ENCODE measurements at places on chromosomes 2 and 18.

- H3K4me1 ChIP-seq = no peaks in the 10 kb centered on the region
- H3K27ac ChIP-seq = no peak overlapping the region
- no peak for DNase-seq
- no peak overlapping the region for H3K4me3 ChIP-seq
These were observed 63.5 kb upstream of the NFE2L2 start for GRCh38 chr2:177328056-177328455.

GRCh38 chr2:234355021-234355720 is 141.7 kb downstream of the ARL4C start:
- no peaks in the 10 kb centered on the region for H3K27me3 ChIP-seq
- no peaks in the 10 kb centered on the region for H3K36me3 ChIP-seq

DNA sequence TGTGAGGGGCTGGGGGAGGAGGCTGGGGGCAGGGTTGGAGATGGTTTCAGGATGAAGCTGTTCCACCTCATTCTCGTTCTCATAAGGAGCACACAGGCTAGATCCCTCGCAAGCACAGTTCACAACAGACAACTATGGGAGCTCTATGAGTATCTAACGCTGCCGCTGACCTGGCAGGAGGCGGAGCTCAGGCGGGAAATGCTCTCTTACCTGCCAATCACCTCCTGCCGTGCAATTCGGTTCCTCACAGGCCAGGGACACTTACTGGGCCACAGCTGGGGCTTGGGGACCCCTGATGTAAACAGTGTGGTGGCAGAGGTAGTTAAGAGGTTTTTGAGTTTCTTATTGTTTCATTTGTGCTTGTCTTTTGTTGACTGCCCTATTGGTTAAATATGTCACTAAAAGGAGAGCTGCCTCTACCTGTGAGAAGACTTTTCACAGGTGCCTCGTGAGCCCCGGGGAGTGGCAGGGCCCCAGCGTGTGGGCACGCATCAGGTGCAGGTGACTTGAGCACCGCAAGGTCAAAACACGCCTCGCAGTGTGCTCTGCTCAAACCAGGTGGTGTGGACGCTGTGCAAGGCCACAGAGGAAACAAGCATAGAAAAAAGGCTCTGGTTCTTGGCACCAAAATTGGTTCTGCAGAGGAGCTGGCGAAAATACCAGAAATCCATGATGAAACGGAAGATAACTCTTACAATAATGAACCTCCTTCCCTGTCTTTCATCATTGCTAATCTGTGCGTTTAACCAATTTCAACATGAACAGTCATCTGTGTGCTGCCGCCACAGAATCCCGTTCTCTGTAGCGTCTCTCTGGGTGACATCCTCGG is 10.2 kb downstream of the MLPH start:
- H3K27ac ChIP-seq = no peak overlapping the region
- H3K27me3 ChIP-seq = no peaks in the 10 kb centered on the region
- no peaks in the 10 kb centered on the region for H3K36me3 ChIP-seq
- no peaks in the 10 kb centered on the region for H3K4me1 ChIP-seq
- H3K4me3 ChIP-seq = no peak overlapping the region

DNA sequence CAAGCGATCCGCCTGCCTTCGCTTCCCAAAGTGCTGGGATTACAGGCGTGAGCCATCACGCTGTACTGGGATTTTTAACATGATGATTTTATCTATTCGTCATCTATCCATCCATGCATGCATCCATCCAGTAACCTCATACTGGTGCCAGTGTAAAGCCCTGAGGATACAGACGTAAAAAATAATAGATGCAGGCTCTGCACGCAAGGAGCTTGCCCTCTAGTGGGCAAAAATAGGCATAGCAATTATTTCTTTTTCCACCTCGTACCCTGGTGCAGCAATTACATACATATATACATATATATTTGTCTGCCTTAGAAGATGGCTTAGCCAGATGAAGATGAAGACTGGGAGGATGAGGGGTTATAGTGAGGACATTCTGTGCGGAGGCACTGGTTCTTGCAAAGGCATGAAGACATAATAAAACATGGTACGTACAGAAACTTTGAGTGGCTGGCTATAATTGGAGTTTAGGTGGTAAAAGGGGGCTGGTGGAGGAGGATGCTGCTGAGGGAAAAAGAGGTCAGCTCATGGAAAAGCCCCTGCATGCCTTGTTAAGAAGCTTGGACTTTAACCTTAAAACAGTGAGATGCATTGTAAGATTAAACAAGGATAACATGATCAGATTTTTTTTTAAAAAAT is 19.6 kb upstream of the RPIA start:
- no peak overlapping the region for H3K27ac ChIP-seq
- no peaks in the 10 kb centered on the region for H3K27me3 ChIP-seq
- H3K4me3 ChIP-seq = no peak overlapping the region
- H3K36me3 ChIP-seq = no peaks in the 10 kb centered on the region
- no peaks in the 10 kb centered on the region for H3K4me1 ChIP-seq

- no peaks in the 10 kb centered on the region for H3K27me3 ChIP-seq
- H3K4me3 ChIP-seq = no peak overlapping the region
- H3K4me1 ChIP-seq = no peaks in the 10 kb centered on the region
- no peaks in the 10 kb centered on the region for H3K36me3 ChIP-seq
- no peak for DNase-seq
These were observed 73.2 kb downstream of the ASB1 start for GRCh38 chr2:238499731-238500580.

DNA sequence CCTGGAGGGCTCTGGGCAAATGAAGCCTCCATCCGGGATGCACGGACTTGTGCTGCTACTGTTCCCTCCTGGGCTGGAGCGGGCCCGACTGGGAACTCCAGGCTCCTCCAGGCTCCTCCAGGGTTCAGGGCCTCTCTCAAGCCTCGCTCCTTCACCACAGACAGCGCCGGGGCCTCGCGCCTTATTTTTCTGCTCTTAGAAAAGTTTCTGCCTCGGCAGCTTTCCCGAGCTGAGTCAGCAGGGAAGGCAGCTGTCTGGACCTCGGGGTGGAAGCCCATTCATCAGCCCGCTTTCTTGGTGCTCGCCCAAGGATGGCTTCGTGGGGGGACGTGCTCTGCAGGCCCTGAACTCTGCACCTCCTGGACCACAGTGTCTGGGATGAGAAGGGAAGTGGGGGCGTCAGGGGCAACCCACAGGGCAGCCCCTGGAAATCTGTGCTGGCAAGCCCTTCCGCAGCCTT is 12.9 kb upstream of the TEX51 start:
- no peaks in the 10 kb centered on the region for H3K36me3 ChIP-seq
- peaks cover 4% of the 10 kb centered on the region for H3K4me1 ChIP-seq
- H3K4me3 ChIP-seq = peak overlapping the region; percentile 37

GRCh38 chr18:8989017-8989416 is 113.5 kb upstream of the NDUFV2 start:
- no peak overlapping the region for H3K27ac ChIP-seq
- no peaks in the 10 kb centered on the region for H3K36me3 ChIP-seq
- H3K4me1 ChIP-seq = no peaks in the 10 kb centered on the region
- H3K4me3 ChIP-seq = no peak overlapping the region
- no peak for DNase-seq

DNA sequence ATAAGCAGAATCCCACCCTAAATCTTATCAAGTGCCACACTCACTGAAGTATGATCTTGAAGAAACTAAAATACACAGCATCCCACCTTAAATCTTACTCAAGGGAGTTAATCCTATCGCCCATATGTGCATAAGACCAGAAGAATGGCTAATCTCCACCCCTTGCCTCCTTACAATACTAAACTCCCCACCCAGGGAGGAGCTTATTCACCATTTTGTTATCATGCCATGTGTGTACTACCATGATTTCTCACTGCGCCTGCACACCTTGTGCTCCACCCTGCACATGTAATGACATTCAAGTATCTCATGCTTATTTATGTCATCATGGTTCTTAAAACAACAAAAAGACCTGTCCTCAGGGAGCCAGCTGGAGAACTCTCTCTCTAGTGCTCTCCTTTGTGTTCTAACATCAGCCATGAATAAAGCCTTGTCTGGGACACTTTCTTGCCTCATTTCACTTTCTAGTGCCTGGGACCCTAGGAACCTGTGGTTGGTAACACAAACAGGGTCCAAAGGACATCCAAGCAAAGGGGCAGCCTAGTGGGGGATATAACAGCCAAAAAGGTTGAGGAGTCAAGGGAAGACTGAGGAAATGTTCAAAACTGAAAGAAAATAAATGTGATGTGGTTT is 87.4 kb downstream of the SLC66A3 start:
- no peaks in the 10 kb centered on the region for H3K36me3 ChIP-seq
- no peaks in the 10 kb centered on the region for H3K27me3 ChIP-seq
- no peak overlapping the region for H3K4me3 ChIP-seq
- no peaks in the 10 kb centered on the region for H3K4me1 ChIP-seq
- H3K27ac ChIP-seq = no peak overlapping the region

- no peak overlapping the region for H3K4me3 ChIP-seq
- peak overlapping the region; percentile 18 for H3K27ac ChIP-seq
- no peaks in the 10 kb centered on the region for H3K4me1 ChIP-seq
- H3K27me3 ChIP-seq = no peaks in the 10 kb centered on the region
- DNase-seq = no peak
These were observed 54.8 kb upstream of the CCDC141 start for GRCh38 chr2:179104736-179105135.

DNA sequence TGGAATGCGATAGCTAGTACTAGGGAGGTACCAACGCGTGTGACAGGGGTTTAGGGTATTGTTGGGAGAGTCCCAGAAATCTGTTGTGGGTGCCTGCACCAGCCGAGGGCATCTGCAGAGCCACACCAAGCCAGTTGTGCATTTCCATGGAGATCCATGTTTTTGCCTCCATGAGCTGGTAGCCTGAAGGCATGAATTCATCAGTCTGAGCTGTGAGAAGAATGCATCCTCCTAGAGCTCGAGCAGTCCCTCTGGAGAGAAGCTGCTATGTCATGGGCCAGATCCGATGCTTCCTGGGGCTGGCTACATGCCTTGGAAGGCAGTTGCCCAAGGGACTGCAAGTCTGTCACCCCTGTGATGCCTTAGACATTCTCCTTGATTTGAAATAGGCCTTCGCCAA is 57.9 kb downstream of the LIPG start:
- no peak for DNase-seq
- no peak overlapping the region for H3K27ac ChIP-seq
- H3K4me3 ChIP-seq = no peak overlapping the region
- H3K27me3 ChIP-seq = no peaks in the 10 kb centered on the region

DNA sequence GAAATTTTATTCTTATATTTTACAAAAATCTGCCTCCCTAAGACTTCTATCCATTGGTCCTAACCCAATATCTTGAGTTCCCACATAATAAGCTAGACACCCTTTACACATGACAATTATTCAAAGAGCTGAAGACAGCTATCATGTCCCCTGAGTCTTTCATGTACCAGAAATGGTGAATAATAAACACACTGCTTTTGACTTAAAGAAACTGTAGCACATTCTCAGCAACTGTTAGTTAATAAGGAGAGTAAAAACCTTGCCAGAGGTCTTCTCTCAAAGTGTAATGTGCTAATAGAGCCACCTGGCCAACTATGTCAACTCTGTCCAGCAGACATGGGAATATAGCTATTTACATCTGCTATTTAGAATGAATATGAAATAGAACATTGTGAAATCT is 109.7 kb upstream of the ARL5A start:
- no peak for DNase-seq
- H3K27me3 ChIP-seq = no peaks in the 10 kb centered on the region
- no peak overlapping the region for H3K4me3 ChIP-seq
- H3K36me3 ChIP-seq = no peaks in the 10 kb centered on the region

DNA sequence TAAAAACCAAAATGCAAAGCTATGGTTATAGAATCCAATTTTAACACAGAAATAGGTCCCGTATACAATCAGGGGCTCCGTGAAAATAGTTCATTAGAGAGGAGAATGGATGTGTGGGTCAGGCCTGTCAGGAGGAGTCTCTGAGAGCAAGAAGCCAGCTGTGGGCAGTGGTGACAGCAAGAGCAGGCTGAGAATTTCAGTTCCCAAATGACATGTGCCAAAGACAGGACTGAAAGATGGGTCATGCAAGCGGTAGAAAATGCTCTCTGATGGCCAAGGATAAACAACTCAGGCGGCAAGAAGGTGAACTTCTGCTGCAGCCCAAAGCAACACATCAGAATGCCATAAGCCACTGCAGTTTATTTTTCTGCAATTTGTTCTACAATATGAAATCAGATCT is 100.4 kb downstream of the CCDC141 start:
- no peak overlapping the region for H3K4me3 ChIP-seq
- no peaks in the 10 kb centered on the region for H3K27me3 ChIP-seq
- H3K36me3 ChIP-seq = no peaks in the 10 kb centered on the region
- H3K4me1 ChIP-seq = no peaks in the 10 kb centered on the region
- no peak overlapping the region for H3K27ac ChIP-seq

DNA sequence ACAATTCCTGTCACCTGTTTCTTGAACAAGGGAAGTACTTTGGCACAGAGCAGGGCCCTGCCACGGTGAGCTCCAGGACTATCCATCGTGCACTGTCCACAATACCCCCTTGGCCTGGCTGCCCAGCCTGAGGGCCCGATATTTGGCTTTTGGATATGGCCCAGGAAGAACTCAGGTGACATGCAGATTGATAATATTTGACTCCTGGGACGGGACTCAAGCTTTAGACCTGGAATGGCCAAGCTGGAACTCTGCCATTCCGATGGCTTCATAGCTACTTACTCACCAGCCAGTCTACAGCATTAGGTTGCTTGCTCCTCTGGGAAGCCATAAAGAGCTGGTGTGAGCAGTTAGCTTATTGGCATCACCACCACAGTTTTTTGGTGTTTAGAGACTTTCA is 26.6 kb downstream of the EML6 start:
- H3K4me1 ChIP-seq = no peaks in the 10 kb centered on the region
- no peak overlapping the region for H3K4me3 ChIP-seq
- H3K27me3 ChIP-seq = no peaks in the 10 kb centered on the region
- DNase-seq = no peak
- no peaks in the 10 kb centered on the region for H3K36me3 ChIP-seq

DNA sequence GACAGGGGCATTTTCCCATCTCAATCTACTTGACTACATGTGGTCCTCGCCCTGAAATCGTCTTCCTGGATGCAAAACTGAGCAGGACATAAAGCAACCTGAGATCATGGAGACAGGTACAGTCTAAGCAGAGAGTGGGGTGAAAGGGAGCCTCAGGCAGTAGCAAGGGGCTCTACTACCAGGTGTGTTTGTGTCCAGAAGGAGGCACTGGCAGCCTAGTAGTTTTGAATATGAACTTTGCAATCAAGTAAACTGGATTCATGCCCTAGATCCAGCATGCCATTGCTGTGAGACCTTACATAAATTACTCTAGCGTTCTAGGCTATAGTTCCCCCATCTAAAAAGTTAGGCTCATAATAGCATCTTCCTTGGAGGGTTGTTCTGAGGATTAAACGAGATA is 147.4 kb downstream of the TXNL1 start:
- H3K4me3 ChIP-seq = no peak overlapping the region
- H3K27me3 ChIP-seq = no peaks in the 10 kb centered on the region
- no peak overlapping the region for H3K27ac ChIP-seq

DNA sequence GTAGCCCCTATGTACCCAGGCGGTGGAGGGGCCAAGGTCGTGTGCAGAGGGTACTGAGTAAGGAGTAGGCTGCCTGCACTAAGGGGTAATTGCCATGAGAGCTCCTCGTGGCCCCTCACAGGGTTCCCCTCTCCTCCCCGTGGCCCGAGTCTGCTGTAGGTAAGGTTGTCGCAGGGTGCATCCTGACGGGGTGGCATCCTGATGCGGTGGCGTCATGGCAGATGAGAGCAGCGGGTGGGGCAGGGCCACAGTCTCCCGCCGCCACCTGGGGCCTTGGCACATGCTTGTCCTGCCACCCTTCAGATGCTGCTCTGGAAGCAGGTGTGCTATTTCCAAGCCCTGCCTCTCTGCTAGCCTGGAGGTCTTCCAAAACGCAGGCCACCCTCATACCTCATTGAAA is 89.7 kb downstream of the EIPR1 start:
- no peaks in the 10 kb centered on the region for H3K36me3 ChIP-seq
- DNase-seq = no peak
- no peak overlapping the region for H3K4me3 ChIP-seq
- no peaks in the 10 kb centered on the region for H3K27me3 ChIP-seq
- H3K27ac ChIP-seq = no peak overlapping the region

All from uterus (tissue), 4 donors.